ENCODE measurements at places on chromosomes 2 and 18. TPM values are rescaled to one million over a fixed set of nuclear protein-coding genes. Genes with fewer than 3 reads are reported as not detected.

The SLC5A7 gene
- total RNA-seq = 0.14 TPM

The HOXD10 gene
- not detected for total RNA-seq

The RESP18 gene
- total RNA-seq = not detected

The ALLC gene
- 1.1 TPM for total RNA-seq

The C18orf54 gene
- total RNA-seq = 1.6 TPM

The AMER3 gene
- not detected for total RNA-seq

The SUCLG1 gene
- 50.6 TPM for total RNA-seq

The KRTCAP3 gene
- 0.68 TPM for total RNA-seq

The AQP12B gene
- not detected for total RNA-seq

The PKDCC gene
- 225 TPM for total RNA-seq

The CENPA gene
- not detected for total RNA-seq

The ALKAL2 gene
- total RNA-seq = 12.7 TPM

The CACNB4 gene
- total RNA-seq = 5.6 TPM

The ASB18 gene
- total RNA-seq = not detected

The GALR1 gene
- 0.28 TPM for total RNA-seq

The LYG1 gene
- total RNA-seq = 5.8 TPM

The PEX13 gene
- 47.8 TPM for total RNA-seq

The STK25 gene
- 180 TPM for total RNA-seq

The CRYGC gene
- total RNA-seq = not detected

The OST4 gene
- total RNA-seq = 147 TPM

The MEP1B gene
- not detected for total RNA-seq

The QPCT gene
- 5.0 TPM for total RNA-seq

The BUB1 gene
- 0.27 TPM for total RNA-seq

The FAM237A gene
- total RNA-seq = not detected

The ABCB11 gene
- not detected for total RNA-seq

The LYPD6B gene
- total RNA-seq = not detected

The ZNF519 gene
- 10.4 TPM for total RNA-seq

The KHK gene
- 2.6 TPM for total RNA-seq

The MRPL33 gene
- total RNA-seq = 99.5 TPM

The INHA gene
- total RNA-seq = 1.6 TPM

The UGT1A10 gene
- total RNA-seq = 0.41 TPM

The CLASP1 gene
- 113 TPM for total RNA-seq

The SLC19A3 gene
- total RNA-seq = 4.9 TPM

The COPS7B gene
- total RNA-seq = 25.5 TPM

The CIDEA gene
- total RNA-seq = not detected

The ADNP2 gene
- total RNA-seq = 21.6 TPM

The SPDYA gene
- total RNA-seq = 5.3 TPM

The RGPD3 gene
- 0.27 TPM for total RNA-seq

The CHST10 gene
- total RNA-seq = 8.5 TPM

The LRP2 gene
- 0.14 TPM for total RNA-seq

The DGUOK gene
- 36.2 TPM for total RNA-seq

The OTOF gene
- total RNA-seq = 0.28 TPM

The TXNDC2 gene
- 0.35 TPM for total RNA-seq

The CCL20 gene
- total RNA-seq = not detected

The IL1B gene
- total RNA-seq = 6.2 TPM

The SULT1C4 gene
- total RNA-seq = 2.8 TPM

The TWIST2 gene
- 62.1 TPM for total RNA-seq

The C2orf92 gene
- total RNA-seq = 13.7 TPM

The UGT1A8 gene
- not detected for total RNA-seq

The ATG4B gene
- total RNA-seq = 52.0 TPM

The GRP gene
- not detected for total RNA-seq

The ADAM23 gene
- total RNA-seq = 4.5 TPM

The TDRD15 gene
- total RNA-seq = 0.42 TPM

The PSMD1 gene
- total RNA-seq = 42.2 TPM

All from thoracic aorta (tissue), 2 donors.